ENCODE measurements at places on chromosomes 13 and 19. TPM values are rescaled to one million over a fixed set of nuclear protein-coding genes. Genes with fewer than 3 reads are reported as not detected.

PSG4 gene
- 8.3 TPM for total RNA-seq

ZNF284 gene
- total RNA-seq: 4.9 TPM

LILRB2 gene
- 0.64 TPM for total RNA-seq

ZNF708 gene
- total RNA-seq: 9.3 TPM

FNDC3A gene
- total RNA-seq: 19.9 TPM

NPAS1 gene
- total RNA-seq: 4.7 TPM

AXL gene
- 35.8 TPM for total RNA-seq

PSG3 gene
- not detected for total RNA-seq

GPR180 gene
- 2.1 TPM for total RNA-seq

HIPK4 gene
- total RNA-seq: 0.21 TPM

TMC4 gene
- 3.4 TPM for total RNA-seq

SLITRK6 gene
- total RNA-seq: 13.3 TPM

TUBA3C gene
- not detected for total RNA-seq
